Parietal lobe (tissue), 2 donors: ENCODE measurements at places on chromosomes 1 and 21. TPM values are rescaled to one million over a fixed set of nuclear protein-coding genes. Genes with fewer than 3 reads are reported as not detected.

KDM5B gene
- 319 TPM for total RNA-seq

MINDY1 gene
- 14.4 TPM for total RNA-seq

CLEC20A gene
- not detected for total RNA-seq

TMEM52 gene
- total RNA-seq, result 1.3 TPM

RPTN gene
- total RNA-seq, result not detected

GUCA2B gene
- total RNA-seq, result not detected

SNAPIN gene
- 30.7 TPM for total RNA-seq

RNU1-4 gene
- total RNA-seq, result under 0.01 TPM

NGF gene
- total RNA-seq, result not detected

MYOG gene
- total RNA-seq, result not detected

PIAS3 gene
- 11.3 TPM for total RNA-seq

PIP5K1A gene
- 95.8 TPM for total RNA-seq

PRSS38 gene
- not detected for total RNA-seq

C1orf226 gene
- 7.5 TPM for total RNA-seq

PADI2 gene
- 1.6 TPM for total RNA-seq

LYPD8 gene
- total RNA-seq, result not detected

CYB5RL gene
- 6.6 TPM for total RNA-seq
